PC-9 (cell line): ENCODE measurements at places on chromosomes 16 and 17. TPM values are rescaled to one million over a fixed set of nuclear protein-coding genes. Genes with fewer than 3 reads are reported as not detected.

GRCh38 chr17:38753071-38753506 is 548 bp downstream of the PSMB3 start:
- DNase-seq = no peak

VAMP2 gene
- 29.3 and 35.1 TPM in 2 replicates for total RNA-seq

NPIPB13 gene
- total RNA-seq = 24.6 and 30.6 TPM in 2 replicates

KCNAB3 gene
- 9.5 and 13.8 TPM in 2 replicates for total RNA-seq

DNA sequence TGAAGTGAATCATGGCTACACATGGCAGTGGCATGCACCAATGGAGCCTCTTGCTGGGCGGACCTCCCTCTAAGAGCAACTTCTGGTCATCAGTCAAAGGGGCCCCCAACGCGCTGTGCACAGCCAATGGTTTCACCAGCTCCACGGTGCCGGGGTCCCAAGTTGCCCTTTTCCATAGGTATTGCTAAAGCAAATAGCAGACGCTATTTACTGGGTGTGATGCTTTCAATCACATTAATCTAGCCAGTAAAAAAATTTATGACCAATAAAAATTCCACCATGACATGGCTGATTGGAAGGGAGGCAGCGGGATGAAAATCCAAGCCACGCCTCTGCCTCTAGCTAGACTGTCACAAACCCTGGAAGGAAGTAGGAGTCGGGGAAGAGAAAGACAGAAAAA is 680.3 kb upstream of the SOX9 start:
- DNase-seq = no peak

DNA sequence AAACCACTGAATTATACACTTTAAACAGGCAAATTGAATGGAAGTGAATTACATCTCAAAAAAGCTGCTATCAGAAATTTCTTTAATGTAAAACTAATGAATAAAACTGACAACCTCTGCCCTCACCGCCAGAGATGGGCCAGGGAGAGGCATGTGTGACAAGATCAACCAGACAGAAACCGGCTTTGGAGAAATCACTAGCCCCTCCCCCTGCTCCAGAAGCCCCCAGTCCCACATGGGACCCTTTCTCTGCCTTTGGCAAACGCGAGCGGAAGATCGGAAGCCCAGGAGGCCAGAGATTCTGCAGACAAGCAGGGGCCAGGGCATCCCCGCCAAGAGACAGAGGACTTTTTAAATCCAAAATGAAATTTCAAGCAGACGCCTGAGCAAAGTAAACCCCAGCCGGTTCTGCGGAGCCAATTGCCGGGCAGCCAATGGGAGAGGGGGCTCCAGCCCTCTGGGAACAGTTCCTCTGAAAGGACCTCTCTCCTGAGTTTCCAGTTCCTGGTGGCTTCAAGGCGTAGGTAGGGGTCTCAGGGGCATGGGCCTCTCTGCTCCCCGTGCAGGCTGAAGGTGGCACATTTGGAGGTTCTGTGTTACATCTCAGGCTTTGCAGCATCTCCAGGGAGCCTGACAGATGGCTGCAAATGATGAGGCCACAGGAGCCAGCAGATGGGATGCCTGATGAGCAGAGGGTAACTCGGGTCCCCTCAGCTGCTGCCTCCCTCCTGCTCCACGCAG is 118.1 kb downstream of the GSG1L start:
- no peak for DNase-seq

DNA sequence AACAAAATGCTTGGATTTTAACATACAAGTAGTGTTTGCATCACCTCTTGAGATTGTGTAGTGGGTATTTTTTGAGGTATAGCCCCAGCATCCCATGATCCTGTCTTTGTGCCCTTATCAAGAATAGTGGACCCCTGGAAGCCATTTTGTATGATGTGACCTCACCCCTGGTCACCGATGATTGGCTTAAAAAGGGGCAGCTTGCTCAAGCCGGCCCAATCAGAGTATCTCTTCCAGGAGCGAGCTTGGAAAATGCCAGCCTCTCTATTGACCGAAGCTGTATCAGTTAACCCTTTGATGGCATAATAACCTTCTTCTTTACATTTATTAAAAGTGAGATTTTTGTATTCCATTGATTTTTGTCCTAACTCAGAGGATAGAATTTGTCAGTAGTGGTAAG is 55.5 kb upstream of the FAM20A start:
- DNase-seq = no peak

- no peak for DNase-seq
These were observed 832 bp downstream of the ETV4 start for GRCh38 chr17:43545383-43545632.

SBK1 gene
- total RNA-seq = 18.4 and 22.1 TPM in 2 replicates
